ENCODE measurements at places on chromosomes 5 and 9.
A peak's percentile ranks its signal among the peaks of the same experiment; 100 is the strongest.

GRCh38 chr5:138305797-138306196 lies 25.8 kb downstream of the CDC25C start:
- no peak for DNase-seq

DNA sequence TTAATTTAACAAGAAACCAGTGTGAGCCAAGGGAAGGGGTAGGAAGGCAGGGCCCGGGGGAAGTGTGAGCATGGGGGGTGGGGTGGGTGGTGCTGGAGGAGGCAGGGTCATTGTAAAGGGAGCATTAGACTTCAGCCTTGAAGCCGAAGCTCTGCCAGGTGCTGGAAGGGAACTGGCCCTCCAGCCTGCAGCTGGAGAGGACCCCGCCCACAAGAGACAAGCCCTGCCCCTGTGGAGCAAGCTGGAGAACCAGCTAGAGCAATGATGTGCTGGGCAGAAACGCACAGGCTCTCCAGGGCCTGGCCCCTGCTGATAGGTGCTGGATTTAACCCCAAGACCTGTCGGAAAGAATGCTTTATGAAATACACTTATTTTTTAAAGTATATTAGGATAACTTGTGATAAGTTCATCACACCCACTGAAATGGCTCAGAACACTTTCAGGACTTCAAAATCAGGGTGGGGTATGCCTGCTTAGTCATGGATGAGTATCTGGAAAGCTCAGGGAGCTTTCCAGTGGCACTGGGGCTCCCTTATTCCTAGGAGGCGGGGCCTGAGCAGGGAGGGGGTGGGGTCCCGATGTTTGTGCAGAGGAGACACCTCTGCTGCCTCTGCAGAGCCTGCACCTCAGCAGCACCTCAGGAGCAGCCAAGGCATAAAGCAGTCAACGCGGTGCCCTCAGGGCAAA lies 27.1 kb downstream of the UBE2QL1 start:
- DNase-seq = no peak

- DNase-seq = no peak
Observed at GRCh38 chr5:86709157-86709881, 91.6 kb downstream of the COX7C start.

- DNase-seq = no peak
Observed at GRCh38 chr5:76099756-76100155, 16.6 kb downstream of the SV2C start.

GRCh38 chr9:19935422-19935821 lies 146.6 kb upstream of the SLC24A2 start:
- no peak for DNase-seq

GRCh38 chr9:8351436-8351835 lies 551.9 kb upstream of the DMAC1 start:
- no peak for DNase-seq

- no peak for DNase-seq
Observed at GRCh38 chr5:36202521-36202961, 39.2 kb downstream of the NADK2 start.

DNA sequence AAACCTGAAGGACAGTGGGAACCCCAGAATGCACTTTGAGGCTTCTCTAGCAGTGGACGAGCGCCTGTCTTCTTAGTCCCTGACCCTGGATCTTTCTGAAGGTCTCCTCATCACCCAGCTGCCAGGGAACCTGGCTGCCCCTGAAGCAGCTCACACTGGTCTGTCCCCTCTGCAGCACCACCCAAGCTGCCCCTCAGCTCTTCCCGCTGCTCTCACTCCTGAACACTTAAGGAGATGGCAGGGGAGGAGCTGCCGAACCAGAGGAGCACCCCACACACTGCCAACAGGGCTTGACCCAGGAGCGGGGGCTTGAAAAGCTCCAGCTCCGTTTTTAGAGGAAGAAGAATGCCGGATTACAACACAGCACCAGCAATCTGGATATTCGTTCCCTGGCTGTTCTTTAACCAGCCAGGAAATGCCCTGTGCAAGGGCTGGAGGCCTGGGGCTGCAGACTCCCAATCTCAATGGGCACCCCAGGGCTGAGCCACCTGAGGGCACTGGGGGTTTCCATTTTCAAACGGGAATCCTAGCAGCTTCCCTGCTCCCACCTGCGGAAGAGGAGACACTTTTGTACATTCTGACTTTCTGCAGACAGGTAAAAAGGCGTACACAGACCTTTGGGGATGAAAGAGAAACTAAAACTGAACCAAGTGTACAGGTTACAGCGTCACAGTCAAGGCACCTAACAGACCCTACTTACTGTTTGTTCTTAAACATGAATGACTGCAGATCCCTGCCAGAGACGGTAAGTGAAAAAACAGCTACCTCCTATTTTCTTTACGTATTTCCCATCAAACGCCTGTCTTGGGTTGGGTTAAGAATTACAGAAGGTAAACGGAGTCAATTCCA lies 36.3 kb downstream of the GOLM1 start:
- no peak for DNase-seq

GRCh38 chr5:160357394-160357793 lies 13.0 kb downstream of the C1QTNF2 start:
- DNase-seq = no peak

DNA sequence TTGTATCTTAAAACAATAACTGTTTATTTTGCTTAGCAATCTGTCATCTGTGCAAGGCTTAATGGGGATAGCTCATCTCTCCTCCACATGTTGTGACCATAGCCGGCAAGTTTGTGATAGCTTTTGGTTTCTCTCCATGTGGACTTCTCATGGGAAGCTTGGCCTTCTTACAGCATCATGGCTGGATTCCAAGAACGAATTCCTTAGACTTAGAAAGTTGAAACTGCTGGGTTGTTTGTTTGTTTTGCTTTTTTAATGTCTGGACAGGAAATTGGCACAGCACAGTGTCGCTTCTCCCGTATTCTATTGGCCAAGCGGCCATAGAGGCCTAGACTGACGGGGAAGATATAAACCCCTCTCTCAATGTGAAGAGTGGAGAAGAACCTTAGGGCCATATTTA lies 61.0 kb upstream of the PRDM9 start:
- DNase-seq = no peak

GRCh38 chr9:86340356-86341006 lies 13.7 kb downstream of the TUT7 start:
- DNase-seq = no peak

- no peak for DNase-seq
Observed at GRCh38 chr9:134066526-134066912, 1.3 kb downstream of the BRD3 start.

GRCh38 chr5:136133922-136134379 lies 1.3 kb downstream of the SMAD5 start:
- no peak for DNase-seq

DNA sequence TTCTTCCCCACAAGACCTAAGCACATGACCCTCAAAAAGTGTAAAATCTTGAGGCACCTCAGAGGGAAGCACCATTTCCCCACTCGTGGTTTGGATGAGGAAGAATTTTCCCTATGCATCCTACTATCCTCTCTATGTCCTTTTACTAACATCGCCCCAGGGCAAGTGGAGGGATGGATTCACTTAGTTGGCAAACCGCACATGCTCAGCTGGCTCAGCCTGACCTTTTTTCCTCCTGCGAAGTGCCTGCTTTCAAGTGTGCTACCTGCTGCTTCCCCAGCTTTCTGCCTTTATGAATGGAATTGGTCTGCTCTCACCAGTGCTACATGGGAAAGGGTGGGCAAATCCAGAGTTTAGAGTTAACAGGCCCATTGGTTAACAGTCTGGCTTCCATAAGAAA lies 56.6 kb upstream of the IFNK start:
- DNase-seq = no peak

- no peak for DNase-seq
Observed at GRCh38 chr9:17742067-17742466, 163.2 kb downstream of the SH3GL2 start.

- DNase-seq = peak; percentile 93
Observed at GRCh38 chr5:176361437-176362232, at the start of gene KIAA1191. Gene KIAA1191 (minus strand): TSS chr5:176361764. CDS start chr5:176359508, 2,256 bp downstream.

GRCh38 chr5:110008131-110008530 lies 318.4 kb downstream of the MAN2A1 start:
- no peak for DNase-seq

DNA sequence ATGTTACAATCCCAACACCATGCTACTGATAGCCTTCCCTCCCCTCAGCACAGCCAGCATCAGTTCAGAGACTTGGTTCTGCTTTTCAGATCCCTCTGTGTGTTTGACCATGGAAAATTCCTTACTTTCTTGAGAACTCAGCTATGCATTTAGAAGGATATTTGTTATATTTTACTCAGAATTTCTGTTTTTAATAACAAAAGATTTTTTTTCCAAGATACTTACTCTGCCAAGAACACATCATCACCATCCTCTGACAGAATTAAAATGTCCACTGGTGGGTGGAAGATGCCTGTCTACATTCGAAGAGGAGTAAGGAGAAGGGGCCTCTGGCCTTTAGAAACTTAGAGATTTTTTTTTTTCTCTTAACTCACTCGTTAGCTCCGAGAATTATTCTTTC lies 56.1 kb upstream of the CKMT2 start:
- no peak for DNase-seq

DNA sequence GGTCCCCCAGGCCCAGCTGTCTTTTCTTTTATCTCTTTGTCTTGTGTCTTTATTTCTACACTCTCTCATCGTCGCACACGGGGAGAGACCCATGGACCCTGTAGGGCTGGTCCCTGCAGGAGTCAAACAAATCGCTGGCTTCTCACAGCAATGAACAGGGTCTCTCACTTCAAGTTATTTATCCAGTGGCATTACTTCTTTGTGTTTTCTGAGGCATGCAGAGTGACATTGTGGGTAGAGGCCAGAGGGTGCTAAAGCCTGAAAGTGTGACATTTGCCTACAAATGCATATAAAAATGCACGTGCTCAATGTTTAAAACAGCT lies 127.6 kb downstream of the ST8SIA4 start:
- DNase-seq = no peak

- no peak for DNase-seq
Observed at GRCh38 chr5:42767491-42768105, 11.0 kb downstream of the CCDC152 start.

- DNase-seq = no peak
Observed at GRCh38 chr5:126415789-126416188, 7.4 kb upstream of the GRAMD2B start.

- DNase-seq = no peak
Observed at GRCh38 chr9:38682713-38683112, 37.2 kb downstream of the FAM240B start.

- no peak for DNase-seq
Observed at GRCh38 chr5:65769539-65769938, 47.5 kb downstream of the NLN start.

DNA sequence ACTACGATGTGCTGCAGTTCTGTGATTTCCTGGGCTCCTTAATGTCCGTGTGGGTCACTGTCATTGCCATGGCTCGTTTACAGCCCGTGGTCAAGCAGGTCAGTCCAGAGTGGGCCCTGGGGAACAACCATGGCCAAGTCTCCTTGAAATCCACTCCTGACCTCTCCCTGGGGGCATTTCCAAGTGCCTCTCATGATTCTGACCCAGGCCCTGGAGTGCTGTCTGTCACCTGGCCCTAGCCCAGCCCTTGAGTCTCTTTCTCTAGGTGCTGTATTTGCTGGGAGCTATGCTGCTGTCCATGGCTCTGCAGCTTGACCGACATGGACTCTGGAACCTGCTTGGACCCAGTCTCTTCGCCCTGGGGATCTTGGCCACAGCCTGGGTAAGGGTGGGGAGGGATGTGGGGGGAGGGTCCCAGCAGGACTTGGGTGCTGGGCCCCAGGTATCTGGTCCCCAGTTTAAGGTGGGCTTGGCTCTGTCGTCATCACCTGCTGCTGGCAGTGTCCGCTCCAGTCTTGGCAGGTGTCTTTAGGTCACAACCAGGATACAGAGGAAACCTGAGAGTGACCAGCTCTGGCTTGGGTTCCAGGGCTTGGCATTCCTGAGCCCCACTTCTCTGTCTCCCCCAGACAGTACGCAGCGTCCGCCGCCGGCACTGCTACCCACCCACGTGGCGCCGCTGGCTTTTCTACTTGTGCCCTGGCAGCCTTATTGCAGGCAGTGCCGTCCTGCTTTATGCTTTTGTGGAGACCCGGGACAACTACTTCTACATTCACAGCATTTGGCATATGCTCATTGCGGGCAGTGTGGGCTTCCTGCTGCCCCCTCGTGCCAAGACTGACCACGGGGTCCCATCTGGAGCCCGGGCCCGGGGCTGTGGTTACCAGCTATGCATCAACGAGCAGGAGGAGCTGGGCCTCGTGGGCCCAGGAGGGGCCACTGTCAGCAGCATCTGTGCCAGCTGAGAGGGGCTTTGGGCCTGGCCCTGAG lies 17.0 kb downstream of the OR13J1 start:
- no peak for DNase-seq

DNA sequence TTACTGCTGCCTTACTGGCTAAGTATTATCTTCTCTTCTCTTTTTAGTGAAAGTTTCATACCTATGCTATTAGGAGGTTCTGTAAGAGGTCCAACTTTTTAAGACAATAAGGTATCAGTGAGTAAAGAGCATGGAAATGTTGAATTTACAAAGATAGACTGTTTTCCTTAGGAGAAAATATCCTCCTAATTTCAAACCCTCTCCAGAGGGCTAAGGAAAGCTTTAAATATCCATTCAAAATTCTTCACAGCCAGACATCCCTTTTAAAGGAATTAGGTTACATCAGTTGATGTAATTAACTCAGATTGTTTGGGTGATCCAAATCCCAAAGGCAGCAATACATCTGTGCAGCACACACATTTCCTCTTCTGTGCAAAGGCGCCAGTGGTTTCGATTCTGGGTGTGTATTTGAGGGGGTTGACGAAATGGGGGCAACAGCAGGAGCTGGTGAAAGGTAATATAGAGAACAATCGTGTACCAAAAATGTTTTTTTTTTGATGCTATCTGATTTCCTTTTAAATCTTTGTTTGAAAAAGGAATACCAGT lies 273.8 kb upstream of the RPS23 start:
- DNase-seq = no peak

GRCh38 chr9:91197232-91198181 lies 164.2 kb downstream of the AUH start:
- DNase-seq = no peak

DNA sequence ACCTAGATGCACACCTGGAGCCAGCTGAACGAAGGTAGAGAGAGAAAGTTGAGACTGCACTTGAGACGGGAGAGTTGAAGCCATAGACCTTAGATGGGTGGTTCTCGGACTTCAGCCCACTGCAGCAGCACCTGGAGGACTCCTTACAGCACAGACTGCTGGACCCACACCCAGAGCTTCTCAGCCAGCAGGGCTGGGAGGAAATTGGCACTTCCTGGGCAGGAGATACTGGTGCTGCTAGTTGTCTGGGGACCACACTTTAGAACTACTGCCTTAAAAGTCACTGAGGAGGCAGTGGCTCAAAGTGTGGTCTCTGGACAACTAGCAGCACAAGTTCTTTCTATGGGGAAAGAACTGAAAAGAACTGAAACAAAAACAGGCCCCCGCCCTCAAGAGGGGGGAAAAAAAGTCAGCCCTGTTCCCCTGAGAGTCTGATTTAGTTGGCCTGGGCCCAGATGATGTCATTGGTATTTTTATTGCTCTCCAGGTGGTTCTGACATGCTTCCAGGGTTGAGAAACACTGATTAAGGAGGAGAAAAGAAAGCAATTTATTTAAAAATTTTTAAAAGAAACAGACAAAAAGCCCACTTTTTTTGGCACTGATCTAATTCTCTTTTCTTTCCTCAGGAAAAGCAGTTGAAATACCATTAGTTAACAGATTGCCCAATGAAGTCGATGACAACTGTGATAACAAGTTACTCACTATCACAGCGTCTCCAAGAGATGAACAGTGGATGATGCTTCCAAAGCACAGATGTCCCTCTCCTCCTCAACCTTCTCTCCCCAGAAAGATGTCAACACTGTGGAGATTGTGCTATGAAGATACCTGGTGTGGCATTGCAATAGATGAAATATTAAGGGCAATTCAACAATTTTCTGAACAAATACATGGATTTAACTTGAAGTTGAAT lies 73.6 kb upstream of the ADAMTS16 start:
- DNase-seq = no peak
